HT-29 (cell line): ENCODE measurements at places on chromosomes 6 and 20.
A peak's percentile ranks its signal among the peaks of the same experiment; 100 is the strongest.

DNA sequence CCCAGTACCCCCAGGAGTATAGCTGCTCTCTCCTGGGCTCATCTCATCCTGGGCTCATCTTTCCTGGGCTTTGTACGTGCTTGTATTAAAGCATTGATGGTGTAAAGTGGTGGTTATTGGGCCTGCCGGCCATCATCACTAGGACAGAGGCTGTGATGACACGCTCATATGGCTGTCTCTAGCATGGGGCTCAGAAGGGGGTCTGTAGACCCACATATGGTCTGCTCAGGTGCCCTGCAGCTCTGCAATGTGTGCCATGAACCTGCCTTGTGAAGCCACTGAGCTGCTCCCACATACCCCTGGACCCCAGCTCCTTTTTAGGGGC is 143.4 kb downstream of the CDC5L start:
- no peak for DNase-seq

DNA sequence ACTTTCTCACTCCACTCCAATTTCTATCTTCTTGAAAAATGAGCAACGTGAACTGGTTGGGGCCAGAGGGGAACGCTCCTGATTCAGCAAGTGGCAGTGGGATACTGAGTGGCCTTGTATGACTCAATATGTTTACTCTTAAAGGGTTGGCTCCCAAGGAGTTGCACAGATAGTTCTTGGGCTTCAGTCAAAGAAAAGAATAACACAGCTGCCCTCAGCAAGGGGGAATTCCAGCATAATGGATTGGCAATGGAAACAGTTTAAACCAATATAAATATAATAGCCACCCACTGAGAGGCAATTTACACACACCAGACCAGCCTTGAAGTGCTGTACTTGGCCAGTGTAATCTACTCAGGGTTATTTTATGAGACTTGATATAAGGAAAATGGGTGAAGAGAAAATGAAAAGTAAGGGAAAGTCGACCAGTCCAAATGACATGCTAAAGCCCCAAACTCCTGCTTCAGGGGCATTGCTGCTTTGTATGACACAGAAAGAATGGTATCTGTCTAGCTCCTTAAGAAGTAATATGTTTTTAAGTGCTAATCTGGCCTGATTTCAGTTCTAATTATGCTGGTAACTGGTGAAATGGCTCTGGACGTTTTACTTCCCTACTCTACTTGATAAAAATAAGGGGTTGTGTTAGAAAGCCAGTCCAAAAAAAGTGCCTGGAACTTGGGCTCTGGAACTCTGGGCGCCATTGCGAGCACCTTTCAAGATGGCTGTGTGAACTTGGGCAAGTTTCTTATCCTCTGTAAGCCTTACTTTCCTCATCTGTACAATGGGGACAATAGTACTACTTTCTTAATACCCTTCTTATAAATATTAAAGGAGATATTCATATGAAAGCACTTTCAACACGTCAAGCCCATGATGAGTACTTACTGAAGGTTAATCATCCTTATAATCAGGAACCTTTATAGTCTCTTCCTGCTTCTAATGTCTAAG is 712.9 kb upstream of the MAP3K7 start:
- no peak for DNase-seq

DNA sequence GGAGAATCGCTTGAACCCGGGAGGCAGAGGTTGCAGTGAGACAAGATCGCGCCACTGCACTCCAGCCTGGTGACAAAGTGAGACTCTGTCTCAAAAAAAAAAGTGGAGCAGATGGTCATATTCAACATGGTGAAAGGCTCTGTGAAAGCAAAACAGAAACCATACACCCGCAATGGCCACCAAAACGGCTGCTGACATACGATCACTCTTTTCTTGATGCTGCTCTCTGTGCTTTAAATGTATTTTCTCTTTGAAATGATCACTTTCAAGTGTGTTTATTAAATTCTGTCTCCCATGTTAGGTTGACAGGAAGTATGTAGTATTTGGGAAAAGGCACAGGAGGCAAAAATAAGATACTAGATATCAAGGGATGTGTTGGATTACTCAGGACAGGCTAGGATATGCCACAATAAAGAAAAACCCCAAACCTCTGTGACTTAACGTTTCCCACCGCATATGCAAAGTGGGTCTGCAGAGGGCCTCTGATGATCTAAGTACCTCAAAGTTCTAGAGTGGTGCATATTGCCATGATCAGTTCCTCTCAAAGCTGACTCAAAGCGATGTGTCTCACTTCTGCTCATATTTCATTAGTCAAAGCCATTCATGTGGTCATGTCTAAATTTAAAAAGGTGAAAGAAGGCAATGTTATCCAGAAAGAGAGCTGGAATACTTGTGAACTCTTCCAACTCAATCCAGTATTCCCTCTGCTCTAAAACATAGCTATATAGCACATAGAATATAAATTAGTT is 155.1 kb upstream of the SOX4 start:
- no peak for DNase-seq

GRCh38 chr6:134379076-134379475 is 61.2 kb upstream of the SGK1 start:
- DNase-seq = peak; percentile 96

DNA sequence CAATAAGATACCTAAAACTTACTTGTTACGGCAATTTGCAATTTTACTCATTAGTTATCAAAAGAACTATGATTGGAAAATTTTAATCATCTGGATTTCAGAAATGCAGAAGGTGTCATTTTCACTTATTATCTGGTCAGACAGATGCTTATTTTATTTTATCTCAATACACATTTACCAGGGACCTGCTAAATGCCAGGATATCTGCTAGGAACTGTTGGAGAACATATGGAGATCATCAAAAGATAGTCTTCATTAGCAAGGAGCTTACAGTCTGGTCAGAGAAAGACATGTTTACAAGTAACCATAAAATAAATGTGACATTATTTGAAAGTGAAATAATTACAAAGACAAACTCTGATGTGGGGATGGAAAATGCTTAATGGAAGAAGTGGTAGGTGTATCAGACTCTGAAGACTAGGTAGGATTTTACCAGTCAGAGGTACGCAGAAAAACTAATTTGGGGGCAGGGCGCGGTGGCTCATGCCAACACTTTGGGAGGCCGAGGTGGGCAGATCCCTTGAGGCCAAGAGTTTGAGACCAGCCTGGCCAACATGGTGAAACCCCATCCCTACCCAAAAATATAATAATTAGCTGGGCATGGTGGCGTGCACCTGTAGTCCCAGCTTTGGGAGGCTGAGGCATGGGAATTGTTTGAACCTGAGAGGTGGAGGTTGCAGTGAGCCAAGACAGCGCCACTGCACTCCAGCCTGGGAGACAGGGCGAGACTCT is 137.8 kb downstream of the MYB start:
- no peak for DNase-seq

DNA sequence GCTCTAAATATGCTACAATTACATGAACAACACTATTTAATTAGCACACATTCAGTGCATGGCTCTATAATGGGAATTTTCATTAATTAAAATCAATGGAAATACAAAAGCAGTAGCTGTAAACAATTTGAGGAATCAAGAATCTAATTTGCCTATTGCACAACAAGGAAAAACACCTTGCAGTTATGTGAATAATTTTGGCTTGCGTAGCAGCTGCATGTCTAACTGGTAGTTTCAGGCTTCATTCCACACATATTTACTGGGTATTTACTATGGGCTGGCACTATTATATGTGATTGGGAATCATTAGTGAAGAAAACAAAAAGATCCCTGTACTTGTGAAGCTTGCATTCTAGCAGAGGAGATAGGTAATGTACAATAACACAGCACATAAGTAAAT is 26.4 kb downstream of the KIF6 start:
- no peak for DNase-seq

DNA sequence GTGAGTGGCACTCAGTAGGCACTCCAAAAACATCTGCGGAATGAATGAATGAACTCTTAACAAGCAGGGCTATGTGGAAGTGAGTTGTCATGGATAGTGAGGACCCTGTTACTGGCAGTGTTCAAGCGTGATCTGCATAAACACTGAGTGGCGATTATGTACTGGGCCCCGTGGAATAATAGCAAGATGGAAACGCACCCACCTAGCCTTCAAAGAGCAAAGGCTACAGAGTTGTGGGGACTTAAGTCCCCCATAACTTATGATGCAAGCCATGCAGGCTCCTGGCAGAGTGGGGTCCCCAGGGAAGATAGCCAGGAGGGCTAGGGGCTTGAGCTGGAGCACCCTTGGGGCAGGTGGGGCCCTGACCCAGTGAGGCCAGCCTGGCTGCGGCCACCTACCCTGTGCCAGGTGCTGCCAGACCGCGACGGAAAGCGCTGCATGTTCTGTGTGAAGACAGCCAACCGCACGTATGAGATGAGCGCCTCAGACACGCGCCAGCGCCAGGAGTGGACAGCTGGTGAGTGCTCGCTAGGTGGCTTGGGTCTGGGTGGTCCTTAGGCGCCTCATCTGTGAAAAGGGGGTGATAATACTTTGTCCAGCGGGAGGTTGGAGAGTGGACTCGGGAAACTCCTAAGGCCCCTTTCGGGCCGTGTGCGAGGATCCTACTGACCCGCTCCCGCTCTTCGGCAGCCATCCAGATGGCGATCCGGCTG is 20.0 kb downstream of the DEF6 start:
- peak; percentile 27 for DNase-seq

DNA sequence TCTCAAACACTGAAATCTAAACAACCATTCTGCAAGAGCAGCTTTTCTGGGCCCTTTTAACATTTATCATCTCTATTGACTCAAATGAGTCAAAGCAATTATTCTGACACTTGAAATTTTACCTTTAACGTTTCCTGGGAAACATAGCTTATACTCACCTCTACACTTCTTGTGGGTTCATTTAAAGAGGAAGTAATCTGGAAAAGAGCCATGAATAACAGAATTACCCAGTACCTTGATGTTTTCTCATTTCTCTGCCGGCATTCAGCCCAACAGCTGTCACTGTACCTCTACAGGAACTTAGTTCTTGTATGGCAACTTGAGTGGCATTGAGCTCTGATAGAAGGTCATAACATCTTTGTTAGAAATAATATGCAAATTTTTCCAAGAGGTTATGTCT is 272.2 kb downstream of the KCNQ5 start:
- DNase-seq = no peak

- no peak for DNase-seq
Measured at GRCh38 chr6:68559070-68559469, 76.0 kb upstream of the ADGRB3 start.

- no peak for DNase-seq
Measured at GRCh38 chr20:54204063-54204462, 3.8 kb upstream of the PFDN4 start.

- no peak for DNase-seq
Measured at GRCh38 chr6:8192067-8192466, 89.7 kb upstream of the EEF1E1 start.

DNA sequence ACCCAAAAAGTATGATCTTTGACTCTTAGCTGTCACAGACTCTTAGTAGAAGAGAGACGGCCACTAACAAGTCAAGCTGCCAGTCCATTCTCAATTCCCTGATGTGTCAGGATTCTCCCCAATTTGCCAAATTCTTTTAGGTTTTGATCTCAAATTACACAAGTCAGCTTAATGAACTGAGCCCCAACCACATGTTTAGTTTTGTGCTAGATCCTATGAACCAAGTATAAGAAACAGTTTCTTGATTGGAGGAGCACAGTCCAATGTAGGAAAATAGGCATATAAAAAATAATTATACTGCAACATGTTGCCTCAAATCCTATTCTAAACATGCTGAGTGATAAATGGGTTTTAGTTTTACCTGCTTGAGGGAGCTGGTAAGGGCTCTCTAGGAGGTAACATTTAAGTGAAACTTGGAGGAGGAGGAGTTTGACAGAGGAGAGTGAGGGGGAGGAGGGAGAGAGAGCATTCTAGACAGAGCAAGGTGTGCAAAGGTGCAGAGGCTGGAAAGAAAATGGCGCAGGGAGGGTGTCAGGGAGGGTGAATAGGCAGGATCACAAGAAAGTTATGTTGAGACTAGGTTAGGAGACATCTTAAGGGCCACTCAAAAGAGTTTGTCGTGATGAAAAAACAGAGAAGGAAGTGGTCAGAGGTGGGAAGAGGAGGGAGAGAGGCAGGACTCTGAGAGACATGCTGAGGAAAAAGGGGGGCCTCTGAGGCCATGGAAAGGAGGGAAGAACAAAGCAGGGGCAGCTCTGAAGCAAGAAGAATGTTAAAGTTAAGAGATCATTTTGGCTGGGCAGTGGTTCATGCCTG is 22.8 kb upstream of the FAM83C start:
- no peak for DNase-seq

DNA sequence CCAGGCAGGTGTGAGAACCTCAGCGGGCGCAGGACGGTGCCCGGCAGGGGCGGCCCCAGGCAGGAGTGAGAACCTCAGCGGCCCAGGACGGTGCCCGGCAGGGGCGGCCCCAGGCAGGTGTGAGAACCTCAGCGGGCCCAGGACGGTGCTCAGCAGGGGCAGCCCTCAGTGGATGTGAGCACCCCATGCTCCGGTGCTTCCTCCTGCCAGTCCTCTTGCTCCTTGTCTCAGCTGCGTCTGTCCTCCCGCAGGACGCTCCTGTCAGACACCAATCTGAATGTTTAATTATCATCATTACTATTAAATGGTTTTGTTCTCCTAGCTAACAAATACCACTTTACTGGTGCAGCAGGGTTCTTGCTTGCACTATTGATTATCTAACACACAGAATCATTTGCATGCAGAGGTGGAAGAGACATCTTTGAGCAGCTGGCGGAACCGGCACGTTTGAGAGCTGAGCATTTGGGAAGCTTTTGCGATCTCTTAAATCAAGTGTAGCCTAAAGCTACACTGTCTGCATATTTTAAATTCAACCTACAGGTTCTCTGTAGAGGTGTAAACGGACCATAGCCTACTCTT is 39.4 kb upstream of the DACT2 start:
- DNase-seq = no peak

DNA sequence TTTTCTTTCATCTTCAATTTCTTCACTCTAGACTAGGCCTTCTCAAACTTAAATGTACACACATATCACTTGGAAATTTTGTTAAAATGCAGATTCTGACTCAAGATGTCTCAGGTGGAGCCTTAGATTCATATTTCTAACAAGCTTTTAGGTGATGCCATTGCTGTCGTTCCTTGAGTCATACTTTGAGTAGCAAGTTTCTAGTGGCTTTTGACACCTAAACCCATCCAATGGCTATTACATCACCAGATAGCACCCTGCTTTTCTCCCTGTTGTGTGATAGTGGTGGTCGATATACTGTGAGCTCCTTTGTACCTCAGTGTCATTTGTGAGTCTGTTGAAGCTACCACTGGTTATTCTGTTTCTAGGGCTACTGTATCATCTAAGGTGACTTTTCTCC is 34.8 kb upstream of the BAG2 start:
- no peak for DNase-seq

- DNase-seq = no peak
Measured at GRCh38 chr6:57247603-57248002, 25.5 kb upstream of the RAB23 start.

GRCh38 chr6:27806981-27807440 is 105.2 kb downstream of the OR2B2 start:
- DNase-seq = peak; percentile 63

DNA sequence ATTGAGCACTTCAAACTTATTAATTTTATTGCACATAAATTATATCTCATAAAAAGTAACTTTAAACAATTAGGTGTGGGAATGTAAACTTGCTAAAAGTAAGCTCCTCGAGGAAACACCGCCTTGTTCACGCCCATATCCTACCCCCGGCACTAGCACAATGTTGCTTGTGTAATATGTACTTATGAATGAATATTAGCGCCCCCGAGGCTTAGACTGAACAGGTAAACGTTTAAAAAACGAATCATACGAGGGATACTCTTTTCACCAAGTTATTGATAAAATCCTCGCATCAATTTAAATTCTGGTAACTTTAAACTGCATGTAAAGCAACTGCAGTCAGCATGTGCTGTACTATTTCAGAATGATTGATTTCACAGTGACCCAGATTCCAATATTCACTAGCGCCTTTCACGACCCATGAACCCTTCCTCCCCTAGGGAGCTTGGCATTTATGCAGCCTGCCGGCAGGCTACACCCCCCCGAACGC is 637 bp downstream of the TFB1M start:
- peak; percentile 61 for DNase-seq
